ENCODE measurements at places on chromosomes 12 and 14. TPM values are rescaled to one million over a fixed set of nuclear protein-coding genes. Genes with fewer than 3 reads are reported as not detected.

Gene TPH2
- polyA plus RNA-seq: not detected

DNA sequence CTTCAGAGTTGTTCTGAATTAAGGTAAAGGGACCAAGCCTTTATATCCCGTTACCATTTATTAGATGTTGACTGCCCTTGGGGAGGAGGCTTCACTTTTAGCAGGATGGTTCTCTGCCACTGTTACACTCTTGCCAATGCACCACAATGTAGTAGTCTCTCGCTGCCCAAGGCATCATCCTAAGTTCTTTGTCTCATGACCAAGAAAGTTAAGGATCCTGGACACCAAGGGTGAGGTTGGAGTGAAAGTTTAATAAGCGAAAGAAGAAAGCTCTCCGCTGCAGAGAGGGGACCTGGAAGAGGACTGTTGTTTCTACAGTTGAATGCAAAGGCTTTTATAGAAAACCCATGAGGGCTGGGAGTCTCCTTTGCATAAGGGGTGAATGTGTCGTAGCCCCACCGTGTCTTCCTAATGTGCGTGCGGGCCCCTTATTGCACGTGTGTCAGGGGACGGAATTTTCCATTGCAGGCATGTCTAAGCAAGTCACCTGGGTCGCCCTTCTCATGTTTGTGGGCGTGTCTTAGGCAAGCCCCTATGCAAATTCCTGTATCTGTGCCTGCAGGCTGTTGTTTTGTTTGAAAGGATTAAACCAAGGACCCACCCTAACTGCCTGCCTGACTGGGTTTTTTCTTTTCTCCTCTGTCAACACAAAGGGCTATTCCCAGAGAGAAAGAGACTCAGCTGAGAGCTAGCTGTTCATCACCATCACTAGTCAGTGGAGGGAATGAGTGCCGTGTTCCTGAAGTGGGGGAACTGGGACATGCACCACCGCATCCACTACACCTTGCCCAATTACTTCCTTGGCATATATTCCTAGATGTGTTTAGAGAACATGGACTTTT, 17.6 kb upstream of the RNASE1 start:
- no peak for DNase-seq

- DNase-seq: no peak
These were observed 13.5 kb upstream of the METTL17 start for GRCh38 chr14:20976291-20976690.

Gene CMKLR1
- polyA plus RNA-seq: not detected

DNA sequence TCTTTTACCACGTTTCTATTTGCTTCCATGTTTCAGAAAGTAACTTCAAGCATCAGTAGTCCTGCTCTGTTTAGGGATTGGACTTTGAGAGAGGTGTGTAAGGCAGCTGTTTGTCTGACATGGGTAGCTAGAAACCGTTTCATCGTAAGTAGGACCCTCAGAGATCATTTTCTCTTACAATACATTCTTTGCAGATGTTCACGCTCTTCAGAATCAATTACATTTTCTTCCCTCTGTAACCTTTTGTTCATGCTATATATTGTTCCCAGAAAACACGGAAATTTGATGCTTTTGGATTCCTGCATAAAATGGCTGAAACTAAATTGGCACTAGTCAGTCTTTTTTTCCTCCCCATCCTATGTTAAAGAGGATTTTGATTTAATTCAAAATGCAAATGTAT, 62.6 kb upstream of the AEBP2 start:
- no peak for DNase-seq
